ENCODE measurements at places on chromosomes 5 and 9.

DNA sequence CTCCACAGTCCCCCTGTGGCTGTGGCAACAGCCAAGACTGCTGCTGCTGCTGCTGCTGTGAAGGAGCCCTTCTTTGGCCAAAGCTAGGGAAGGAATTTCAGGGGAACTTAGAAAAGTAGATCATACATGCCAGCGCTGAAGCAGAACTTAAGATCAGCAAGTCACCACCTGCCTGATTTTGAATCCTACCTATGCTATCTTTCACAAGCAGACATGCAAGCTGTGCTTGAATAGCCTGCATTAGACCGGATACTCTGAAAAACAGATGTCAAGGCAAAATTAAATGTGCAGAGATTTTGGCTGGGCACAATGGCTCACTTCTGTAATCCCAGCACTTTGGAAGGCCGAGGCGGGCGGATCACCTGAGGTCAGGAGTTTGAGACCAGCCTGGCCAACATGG, 99.3 kb upstream of the ZNF366 start:
- DNase-seq, result no peak

DNA sequence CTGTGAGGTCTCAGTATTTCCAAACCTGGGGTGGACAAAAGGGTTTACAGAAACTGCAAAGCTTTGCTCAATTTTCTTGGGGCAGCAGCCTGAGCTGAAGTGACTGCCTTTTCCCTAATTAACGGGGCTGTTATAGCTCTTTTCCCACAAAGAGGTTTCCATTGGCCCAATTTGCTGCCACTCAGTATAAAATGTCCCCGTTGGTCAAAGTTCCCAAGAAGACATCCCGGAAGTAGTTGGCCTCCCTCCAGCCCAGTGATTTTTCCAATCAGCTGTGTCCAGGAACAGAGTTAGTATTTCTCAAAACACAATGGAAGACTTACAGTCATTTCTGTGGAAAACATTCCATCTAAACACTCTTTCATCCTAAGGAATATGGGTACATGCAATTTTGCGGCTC, 643.6 kb downstream of the ACTL7B start:
- no peak for DNase-seq

DNA sequence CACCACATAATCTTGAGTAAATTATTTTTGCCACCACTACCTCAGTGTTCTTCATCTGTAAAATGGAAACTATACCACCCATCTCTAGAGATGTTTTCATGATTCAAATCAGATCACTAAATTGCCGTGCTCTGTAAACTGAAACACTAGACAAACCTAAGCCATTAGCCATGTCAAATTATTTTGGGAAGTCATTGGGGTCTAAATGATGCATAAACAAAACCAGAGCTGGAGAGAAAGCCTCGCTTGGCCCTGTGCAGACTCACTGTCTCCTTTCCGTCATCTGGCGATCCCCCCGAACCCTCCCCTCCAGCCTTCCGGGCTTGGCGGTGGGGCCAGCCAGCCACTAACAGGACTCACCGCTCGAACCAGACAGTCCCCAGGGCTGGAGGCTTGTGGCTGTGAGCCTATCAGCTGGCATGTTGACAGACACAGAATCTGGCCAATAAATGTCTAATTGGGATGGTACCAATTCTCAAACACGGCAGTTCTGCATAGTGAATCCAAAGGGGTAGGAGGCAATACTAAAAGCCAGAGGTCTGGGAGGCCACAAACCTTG, 256.5 kb downstream of the SEC61B start:
- DNase-seq, result no peak

DNA sequence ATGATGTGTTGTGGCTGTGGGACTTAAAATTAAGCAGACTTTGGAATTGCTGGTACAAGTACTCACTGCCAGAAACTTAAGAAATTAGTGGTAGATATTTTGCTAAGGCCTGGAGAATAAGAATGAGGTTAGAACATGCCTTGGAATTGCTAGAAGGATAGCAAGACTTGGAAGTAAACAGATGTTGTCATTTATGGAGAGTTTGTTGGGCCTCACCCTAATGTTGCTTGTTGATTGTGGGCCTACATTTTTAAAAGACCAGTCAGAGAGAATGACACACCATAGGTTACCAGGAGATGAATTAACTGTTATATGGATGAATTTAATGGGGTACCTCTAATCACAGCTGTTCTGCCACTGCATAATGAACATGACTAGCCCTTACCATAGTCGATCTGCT, 120.1 kb upstream of the GAS1 start:
- DNase-seq, result no peak

- DNase-seq, result no peak
Measured at GRCh38 chr9:22278426-22278825, 168.2 kb upstream of the DMRTA1 start.

Data from body of pancreas (tissue), 4 donors.